ENCODE measurements at places on chromosomes 6 and 20.

- DNase-seq: no peak
These were observed 94.5 kb downstream of the SSR1 start for GRCh38 chr6:7218406-7218988.

DNA sequence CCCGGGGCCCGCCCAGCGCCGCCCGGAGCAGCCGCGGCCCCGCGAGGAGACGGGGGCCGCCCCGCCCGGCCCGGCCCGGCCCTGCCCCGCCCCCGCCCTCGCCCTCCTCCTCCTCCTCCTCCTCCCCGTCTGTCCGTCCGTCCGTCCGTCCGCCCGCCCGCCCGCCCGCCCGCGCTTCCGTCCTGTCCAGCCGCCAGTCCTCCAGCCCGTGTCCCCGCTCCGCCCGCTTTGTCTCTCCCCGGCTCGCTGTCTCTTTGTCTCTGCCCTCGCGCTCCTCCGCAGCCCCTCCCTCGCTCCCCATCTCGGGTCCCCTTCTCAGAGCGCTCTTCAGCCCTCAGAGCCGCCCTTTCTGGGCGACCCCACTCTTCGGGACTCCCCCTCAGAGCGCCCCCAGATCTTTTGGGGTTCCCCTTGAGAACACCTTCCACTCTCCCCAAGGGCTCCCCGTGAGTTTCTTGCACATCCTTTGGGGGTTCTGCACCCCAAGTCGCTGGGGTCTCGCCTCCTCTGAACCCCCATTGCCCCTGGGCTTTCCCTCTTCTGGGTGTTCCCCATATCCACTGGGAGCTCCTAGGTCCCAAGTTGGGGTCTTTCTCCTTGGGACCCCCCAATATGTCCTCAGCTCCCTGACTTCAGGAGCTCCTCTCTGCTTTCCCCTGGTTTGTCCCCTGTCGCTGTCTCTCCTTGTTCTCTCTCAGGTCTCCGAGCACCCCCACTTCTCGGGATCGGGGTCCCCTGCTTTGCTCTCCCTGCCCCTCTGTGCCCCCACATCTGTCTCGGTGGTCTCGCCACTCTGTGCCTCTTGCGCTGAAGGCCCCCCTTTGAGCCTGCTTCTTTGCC lies 79.5 kb upstream of the MYL9 start:
- no peak for DNase-seq

- no peak for DNase-seq
These were observed 16.9 kb downstream of the MPC1 start for GRCh38 chr6:166365806-166366205.

GRCh38 chr6:72218125-72218524 lies 331.8 kb downstream of the RIMS1 start:
- DNase-seq: no peak

Measured in SHP77 treated with DMSO at 0.1 percent for 48 hours (cell line).